ENCODE measurements at places on chromosomes 3 and 15.

GRCh38 chr15:80041494-80042253, 17.8 kb upstream of the ZFAND6 start:
- DNase-seq, result no peak

DNA sequence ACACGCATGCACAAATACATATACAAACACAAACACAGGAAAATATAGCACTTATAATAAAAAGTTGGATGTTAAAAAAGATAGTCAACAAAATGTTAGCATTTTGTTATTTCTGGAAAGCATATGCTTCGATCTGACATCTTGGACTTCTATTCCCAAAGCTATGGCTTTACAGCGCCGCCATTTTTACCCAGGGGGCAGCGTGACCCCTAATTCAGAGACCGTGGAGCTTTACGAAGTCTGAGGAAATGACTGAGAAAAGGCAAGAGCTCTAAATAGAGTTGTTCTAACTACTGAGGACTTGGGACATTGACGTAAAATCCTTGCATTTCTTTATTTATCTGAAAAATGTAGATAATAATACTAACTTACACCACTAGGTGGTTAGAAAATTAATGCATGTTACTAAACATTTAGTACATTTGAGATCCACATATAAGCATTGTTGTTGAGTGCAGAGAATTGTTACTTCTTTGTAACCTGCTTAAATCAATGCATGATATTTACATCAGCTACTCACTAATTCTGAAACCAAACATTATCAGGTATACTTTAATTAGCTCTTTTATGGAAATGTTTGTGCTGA, 155.4 kb downstream of the TP63 start:
- no peak for DNase-seq

GRCh38 chr15:83299462-83299861, 15.0 kb upstream of the BNC1 start:
- DNase-seq, result no peak

GRCh38 chr15:86756688-86757087, 677.0 kb downstream of the AGBL1 start:
- DNase-seq, result no peak

GRCh38 chr15:92869263-92869940, 30.7 kb upstream of the CHD2 start:
- DNase-seq, result no peak

GRCh38 chr3:14570089-14570488, 29.9 kb upstream of the GRIP2 start:
- no peak for DNase-seq

- DNase-seq, result no peak
These were observed 2.9 kb downstream of the NEDD4 start for GRCh38 chr15:55990516-55990915.

DNA sequence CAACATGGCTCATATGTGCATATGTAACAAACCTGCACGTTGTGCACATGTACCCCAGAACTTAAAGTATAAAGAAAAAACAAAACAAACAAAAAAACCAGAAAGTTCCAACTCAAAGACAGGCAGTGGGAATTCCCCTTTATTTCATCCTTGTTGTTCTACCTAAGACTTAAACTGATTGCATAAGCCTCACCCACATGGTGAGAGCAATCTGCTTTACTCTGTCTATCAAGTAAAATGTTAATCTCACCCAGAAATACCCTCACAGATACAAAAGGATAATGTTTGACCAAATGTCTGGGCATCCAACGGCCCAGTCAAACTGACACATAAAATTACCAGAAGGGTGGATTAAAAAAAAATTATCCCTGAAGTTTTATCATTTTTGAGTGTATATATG, 190.9 kb upstream of the PLSCR5 start:
- no peak for DNase-seq

GRCh38 chr3:23377928-23378672, 175.0 kb downstream of the UBE2E2 start:
- DNase-seq, result no peak

GRCh38 chr3:115494826-115495225, 128.5 kb upstream of the GAP43 start:
- DNase-seq, result no peak

GRCh38 chr3:27596921-27597320, 112.7 kb upstream of the SLC4A7 start:
- DNase-seq, result peak; percentile 30

- DNase-seq, result no peak
These were observed 749.4 kb downstream of the PLOD2 start for GRCh38 chr3:145411605-145412004.

GRCh38 chr15:82100111-82100929, 54.5 kb upstream of the MEX3B start:
- no peak for DNase-seq

DNA sequence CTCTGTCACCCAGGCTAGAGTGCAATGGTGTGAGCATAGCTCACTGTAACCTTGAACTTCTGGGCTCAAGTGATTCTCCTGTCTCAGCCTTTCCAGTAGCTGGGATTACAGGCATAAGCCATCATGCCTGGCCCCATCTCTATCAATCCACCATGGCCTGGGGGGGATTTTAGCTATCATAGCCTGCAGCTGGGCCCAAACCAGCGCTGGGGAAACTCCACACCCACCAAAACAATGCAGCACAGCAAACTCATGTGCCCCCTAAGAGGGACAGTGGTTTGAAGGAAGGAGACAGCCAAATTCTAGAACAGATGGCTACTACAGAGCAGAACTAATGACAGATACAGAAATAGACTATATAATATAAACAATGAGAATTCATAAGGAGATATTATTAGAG, 13.8 kb upstream of the NSMCE3 start:
- DNase-seq, result no peak

GRCh38 chr15:85619992-85620689, 174.6 kb downstream of the KLHL25 start:
- DNase-seq, result no peak

- no peak for DNase-seq
These were observed 228.7 kb downstream of the VPS13C start for GRCh38 chr15:61831505-61831921.

DNA sequence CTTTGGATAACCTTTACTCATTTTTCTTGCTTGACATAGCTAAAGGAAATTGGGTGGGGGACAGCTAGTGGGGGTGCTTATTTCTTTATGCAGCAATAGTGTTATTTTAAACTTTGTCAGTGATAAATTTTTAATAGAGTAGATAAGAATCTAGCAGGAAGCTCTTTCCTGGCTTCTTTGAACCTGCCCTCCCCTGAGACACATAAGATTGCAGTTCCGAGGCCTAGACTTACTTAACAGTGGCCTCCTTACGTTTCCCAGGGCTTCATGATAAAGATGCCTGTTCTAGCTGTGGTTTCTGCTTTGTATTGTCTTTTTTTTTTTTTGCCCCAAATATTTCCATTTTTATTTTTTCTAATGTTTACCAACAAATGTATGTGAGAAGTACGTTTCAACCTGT, 170.1 kb downstream of the VPS8 start:
- no peak for DNase-seq

DNA sequence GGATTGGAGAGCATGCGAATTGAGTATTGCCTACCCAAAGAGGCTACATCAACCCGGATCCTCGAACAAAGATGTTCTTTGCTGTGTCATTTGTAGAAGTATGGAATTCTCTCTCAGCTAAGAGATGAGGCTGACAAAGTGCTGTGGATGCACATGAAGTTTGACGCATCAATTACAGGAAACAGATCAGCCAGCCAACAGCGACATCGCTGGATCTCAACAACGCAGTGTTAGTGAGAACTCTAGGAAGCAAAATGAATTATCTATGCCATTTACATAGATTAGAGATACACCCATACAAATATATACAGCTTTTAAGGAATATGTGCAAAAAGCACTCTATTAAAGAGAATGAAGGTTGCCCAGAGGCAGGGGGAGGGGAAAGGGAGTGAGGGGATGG, 160.6 kb upstream of the RGMA start:
- DNase-seq, result no peak

- no peak for DNase-seq
These were observed 21.8 kb upstream of the SLC25A38 start for GRCh38 chr3:39361252-39361927.

DNA sequence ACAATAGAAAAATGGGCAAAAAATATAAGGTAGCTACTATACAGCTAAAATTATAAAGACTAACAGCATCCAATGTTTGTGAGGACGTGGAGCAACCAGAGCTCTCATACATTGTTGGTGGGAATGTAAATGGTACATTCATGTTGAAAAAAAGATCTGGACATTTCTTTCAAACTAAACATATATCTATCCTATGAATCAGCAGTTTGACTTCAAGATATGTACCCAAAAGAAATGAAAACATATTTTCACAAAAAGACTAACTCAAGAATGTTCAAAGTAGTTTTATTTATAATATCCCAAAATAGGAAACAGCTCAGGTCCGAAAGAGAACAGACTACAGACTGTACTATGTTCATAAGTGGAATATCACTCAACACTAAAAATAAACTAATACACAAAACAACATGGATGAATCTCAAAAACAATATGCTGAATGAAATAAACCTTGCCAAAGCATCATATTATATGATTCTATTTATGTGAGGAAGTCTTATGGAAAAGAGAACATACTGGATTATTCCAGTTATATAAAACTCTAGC, 8.8 kb upstream of the TTBK2 start:
- DNase-seq, result no peak

DNA sequence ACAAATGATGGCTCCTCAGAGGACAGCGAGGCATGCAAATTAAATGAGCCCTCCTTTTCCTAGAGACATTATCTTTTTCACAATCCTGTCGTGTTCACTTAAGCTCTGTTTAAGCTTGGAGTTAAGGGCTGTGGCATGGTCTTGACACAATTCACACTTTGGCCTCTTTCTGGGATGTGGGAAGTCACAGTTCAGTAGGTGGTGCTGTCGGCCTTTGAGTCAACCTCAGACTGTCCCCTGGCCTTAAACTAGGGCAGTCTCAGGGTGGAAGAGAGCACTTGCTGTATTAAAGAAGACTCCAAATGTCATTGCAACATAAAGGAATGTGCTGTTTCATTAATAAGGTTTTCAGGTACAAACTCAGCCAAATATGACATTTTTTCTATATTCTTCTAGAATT, 351.0 kb downstream of the MCTP2 start:
- DNase-seq, result no peak

GRCh38 chr15:29226436-29227208, 43.0 kb downstream of the NSMCE3 start:
- no peak for DNase-seq

GRCh38 chr3:115099134-115099985, 47.7 kb downstream of the ZBTB20 start:
- DNase-seq, result no peak

DNA sequence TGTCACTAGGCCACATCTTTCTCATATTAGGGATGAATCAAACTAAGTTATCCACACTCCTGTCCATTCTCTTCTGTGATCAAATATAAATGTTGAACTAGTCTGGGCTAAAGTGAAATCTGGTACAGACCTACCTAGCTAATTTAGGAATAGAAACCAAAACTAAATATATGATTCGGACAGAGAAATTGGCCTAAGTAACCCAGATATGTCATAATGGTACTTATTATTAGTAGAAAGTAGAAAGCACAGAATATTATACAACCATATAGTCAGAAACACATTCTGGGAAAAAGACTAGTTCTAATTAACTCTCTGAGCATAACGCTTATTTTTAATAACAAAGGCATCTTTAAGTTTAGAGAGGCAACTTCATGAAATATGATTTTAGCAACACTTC, 389.0 kb downstream of the LSAMP start:
- no peak for DNase-seq

DNA sequence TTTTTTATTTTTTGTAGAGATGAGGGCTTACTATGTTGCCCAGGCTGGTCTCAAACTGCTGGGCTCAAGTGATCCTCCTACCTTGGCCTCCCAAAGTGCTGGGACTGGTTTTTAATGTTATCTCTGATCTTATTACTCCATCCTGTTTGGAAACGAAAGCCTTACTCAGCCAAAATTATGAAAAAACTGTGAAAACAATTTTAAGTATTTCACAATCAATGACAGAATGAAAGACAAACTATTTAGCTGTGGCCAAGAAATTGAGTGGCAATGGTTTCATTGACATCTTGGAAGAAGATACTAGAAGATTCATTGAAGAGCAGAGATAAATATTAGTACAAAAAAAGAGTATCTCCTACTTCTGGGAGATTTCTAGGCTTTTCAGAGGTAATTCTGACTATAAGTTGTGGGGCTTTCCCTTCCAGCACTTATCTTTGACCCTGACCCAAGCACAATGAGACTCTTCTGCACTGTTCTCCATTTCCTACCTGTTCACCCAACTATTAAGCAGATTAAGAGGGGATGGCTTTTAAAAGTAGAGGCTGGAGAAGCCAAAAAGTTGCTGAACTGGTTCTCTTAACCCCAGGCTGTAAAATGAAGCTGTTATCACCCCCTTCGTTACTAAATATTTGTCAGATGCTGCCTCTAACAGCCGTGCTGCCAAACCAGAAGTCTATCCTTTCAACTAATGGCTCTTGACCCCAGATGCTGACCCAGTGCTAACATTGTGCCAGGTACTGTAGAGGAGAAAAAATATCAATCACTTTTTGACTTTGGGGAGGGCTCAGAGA, 14.2 kb upstream of the SLC25A36 start:
- DNase-seq, result no peak

DNA sequence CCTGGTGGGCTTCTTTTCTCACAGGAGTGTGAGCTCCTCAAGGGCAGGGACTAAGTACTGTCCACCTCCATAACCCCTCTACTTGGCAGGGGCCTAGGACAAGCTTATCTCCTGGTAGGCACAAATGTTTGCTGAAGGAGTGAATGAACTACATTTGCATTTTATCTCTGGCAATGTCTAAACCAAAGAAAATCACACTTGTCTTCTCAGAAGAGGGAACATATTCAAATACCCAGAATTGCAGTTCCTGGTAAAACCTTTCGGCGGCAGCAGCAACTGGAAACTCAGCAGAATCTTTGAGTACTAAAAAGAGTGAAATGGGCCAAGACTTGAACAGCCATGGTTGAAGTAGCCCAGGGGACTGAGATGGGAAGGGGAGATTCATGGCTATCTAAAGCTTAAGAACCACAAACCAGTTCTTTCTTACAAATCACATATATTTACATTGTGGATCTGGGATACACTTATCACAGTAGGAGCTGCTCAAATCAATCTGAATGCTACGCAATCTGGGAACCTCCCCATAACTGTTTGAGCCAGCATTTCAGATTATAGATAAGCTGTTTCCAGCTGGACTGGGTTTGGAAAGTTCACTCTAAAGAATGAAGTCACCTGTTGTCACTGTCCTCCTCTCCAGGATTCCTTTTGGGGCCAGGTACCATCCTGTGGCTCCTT, 18.7 kb upstream of the PTPN9 start:
- DNase-seq, result no peak

- DNase-seq, result no peak
These were observed 6.3 kb downstream of the AEN start for GRCh38 chr15:88627463-88627862.

GRCh38 chr3:135142530-135142929, 347.5 kb downstream of the EPHB1 start:
- no peak for DNase-seq

GRCh38 chr3:178054471-178054870, 481.8 kb upstream of the KCNMB2 start:
- no peak for DNase-seq

- DNase-seq, result no peak
These were observed 46.6 kb upstream of the TBC1D21 start for GRCh38 chr15:73826711-73827251.

- DNase-seq, result no peak
These were observed 124.3 kb upstream of the RGMA start for GRCh38 chr15:93213281-93213680.
